ENCODE measurements at places on chromosomes 13 and 19.

DNA sequence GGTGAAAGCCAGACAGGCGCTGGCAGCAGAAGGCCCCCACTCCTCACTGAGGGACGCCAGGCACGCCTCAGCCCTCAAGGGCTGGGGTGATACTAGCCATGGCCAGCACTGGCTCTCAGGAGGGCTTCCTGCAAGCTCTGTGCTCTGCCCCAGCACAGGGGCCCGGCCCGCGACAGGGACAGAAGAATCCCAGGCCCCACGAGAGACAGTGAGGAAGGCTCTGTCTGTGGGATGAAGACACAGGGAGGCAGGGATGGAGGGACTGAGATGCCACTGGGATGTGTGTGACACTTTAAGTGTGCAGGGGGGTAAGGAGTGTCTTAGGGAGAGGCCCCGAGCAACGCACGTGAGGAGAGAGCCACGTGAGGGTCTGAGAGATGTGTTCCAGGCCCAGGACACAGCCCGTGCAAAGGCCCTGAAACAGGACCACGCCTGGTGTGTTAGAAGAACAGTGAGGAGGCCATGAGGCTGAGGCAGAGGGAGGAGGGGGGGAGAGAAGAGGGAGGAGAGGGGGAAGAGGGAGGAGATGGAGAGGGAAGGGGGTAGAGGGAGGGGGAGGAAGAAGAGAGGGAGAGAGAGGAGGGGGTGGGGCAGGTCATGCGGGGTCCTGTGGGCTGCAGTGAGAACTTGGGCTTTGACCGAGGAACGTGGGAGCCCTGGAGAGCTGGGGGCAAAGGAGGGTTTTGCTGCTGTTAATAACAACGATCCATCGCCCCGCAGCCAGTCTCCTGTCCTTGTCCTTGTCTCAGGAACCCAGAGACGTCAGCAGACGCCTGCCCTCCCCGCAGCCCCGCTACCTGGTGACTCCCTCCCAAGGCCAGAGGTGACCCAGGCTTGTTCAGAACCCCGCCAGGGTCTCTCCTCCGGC lies 7.2 kb downstream of the RPL36 start:
- DNase-seq: no peak

GRCh38 chr13:78317030-78317429 lies 286.3 kb downstream of the POU4F1 start:
- peak; percentile 54 for DNase-seq

GRCh38 chr19:56112313-56112709 lies 8.8 kb downstream of the ZNF787 start:
- DNase-seq: no peak

GRCh38 chr13:110318920-110319319 lies 11.8 kb downstream of the COL4A2 start:
- no peak for DNase-seq

DNA sequence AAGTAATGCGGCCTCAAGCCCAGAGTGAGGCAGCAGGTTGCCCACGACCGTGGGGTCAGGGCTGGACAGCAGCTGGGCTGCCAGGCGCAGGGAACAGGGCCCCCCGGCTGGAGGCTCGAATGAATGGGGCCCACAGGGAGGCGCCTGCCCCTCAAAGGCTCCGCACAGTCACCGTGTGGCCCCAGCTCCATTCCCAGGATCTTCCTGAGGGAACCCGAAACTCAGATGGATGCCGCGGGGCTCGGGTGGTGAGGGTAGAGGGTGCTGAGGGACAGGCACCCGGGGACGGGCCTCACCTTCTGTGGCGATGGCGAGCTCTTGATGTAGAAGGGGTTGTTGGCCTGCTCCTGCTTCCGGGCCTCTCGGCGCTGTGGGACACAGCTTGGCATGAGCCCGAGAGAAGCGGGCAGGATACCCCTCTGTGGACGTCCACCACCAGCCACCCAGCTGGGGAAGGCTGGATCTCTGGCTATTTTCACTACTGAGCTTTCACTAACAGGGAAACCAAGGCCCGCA lies 19.3 kb downstream of the IZUMO4 start:
- DNase-seq: no peak

DNA sequence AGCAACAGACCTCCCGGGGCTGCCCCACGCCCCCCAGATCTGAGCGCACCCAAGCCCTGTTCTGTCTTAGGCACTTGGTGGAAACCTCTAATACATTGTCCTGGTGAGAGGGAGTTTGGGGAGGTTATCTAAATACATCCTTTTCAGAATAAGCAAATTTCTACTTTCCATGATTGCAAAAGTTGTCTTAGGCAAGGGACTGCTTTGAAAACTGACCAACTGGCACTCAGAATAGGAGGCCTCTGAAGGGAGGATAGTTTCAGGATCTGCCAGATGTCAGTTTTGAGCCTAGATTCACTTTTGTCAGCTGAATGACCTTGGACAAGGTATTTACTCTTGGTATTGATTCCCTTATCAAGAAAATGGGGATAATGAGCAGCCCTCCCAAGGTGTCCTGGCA lies 11.8 kb downstream of the SERP2 start:
- no peak for DNase-seq

GRCh38 chr13:80469853-80470381 lies 129.0 kb upstream of the SPRY2 start:
- no peak for DNase-seq

DNA sequence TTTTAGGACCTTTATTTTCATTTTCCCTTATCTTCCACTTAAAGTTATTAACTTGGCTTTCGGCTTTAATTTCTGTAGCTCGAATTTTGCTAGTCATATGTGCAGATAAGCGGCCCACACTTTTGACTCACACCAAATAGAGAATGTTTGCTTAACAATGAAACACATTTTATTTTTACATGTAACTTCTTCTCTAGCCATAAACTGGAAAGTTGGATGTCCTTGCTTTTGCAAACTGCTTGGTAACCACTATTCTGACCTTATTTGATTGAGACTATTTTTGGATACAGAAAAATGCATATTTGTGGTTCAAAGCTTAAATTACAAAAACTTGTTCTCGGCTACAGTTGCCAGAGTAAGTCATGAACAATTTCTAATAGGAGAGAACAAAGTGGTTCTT lies 600.0 kb downstream of the KCTD12 start:
- DNase-seq: no peak

DNA sequence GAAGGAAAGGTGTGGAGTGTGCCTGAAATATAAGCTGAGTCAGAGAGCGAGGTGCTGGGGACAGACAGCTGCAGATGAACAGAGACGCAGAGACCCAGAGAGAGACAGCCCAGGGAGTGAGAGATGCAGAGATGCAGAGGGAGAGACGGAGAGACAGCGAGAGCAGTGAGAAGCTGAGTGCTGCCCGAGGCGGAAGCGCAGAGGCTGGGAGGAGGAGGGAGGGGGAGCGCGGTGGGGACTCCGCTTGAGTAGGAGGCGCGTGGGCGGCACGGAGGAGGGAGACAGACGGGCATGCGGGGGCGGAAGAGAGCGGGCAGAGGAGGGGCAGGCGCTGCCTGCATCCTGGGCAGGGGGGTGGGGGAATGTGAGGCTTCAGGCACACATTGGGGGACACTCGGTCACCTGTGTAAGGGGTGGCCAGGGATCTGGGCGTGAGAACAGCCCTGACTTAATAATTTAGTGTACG lies 25.7 kb downstream of the SLC8A2 start:
- DNase-seq: no peak

- no peak for DNase-seq
Observed at GRCh38 chr19:49469828-49470614, 4.0 kb upstream of the FLT3LG start.

GRCh38 chr19:44649578-44650145 lies 6.0 kb downstream of the PVR start:
- no peak for DNase-seq

GRCh38 chr19:41821003-41821735 lies 23.3 kb downstream of the LYPD4 start:
- DNase-seq: peak; percentile 40

DNA sequence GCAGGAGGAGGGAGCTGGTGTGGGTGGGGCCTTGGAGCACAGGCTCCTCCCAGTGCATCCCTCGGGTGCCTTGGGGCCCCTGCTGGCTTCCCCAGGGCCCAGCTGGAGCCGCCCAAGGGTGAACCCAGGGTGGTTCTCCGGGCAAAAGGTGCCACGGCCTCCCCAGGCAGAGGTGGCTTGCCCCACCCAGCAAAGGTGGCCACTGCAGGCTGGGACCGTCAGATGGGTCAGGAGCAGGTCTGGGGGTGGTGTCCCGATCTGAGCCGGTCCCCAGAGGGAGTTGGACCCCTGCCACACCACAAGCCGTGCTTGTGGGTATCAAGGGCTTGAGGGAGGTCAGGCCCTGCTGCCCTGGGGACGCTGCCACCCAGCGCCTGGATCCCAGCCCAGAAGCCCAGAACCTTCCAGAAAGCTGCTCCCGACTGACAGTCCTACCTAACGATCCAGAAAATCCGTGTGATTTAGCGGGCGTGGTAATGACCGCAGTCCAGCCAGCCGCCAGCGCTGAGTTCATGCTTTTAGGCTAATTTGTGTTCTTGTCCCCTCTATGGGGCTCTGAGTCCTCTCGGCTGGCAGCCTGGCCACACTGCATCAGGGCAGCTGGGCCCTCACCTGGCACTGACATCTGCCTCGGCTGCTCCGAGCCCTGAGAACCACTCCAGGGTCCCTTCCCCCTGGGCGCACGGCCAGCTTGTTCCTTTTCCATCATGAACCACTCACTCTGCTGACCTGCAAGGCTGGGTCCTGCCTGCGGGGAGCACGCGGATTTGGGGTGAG lies 5.0 kb upstream of the GRIN3B start:
- no peak for DNase-seq
